Activated CD4-positive, alpha-beta memory T cell treated with anti-CD3 and anti-CD28 coated beads for 36 hours (primary cell): ENCODE measurements at places on chromosomes 7 and 10.

DNA sequence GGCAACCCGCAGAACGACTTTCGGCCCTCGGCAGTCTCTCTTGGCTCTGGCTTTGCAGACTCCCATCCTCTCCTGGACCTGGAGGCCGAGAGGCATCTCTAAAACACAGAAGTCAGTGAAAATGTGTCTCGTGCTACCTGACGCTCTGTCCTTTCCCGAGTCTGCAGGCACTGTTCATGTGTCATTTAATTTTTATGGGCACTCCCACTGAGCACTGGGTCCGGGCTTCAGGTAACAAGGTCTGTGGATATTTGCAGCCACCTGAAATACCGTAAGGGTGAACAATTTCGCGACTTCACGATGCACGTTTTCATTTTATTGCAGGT lies 96.8 kb downstream of the GLRX3 start:
- no peak for DNase-seq

DNA sequence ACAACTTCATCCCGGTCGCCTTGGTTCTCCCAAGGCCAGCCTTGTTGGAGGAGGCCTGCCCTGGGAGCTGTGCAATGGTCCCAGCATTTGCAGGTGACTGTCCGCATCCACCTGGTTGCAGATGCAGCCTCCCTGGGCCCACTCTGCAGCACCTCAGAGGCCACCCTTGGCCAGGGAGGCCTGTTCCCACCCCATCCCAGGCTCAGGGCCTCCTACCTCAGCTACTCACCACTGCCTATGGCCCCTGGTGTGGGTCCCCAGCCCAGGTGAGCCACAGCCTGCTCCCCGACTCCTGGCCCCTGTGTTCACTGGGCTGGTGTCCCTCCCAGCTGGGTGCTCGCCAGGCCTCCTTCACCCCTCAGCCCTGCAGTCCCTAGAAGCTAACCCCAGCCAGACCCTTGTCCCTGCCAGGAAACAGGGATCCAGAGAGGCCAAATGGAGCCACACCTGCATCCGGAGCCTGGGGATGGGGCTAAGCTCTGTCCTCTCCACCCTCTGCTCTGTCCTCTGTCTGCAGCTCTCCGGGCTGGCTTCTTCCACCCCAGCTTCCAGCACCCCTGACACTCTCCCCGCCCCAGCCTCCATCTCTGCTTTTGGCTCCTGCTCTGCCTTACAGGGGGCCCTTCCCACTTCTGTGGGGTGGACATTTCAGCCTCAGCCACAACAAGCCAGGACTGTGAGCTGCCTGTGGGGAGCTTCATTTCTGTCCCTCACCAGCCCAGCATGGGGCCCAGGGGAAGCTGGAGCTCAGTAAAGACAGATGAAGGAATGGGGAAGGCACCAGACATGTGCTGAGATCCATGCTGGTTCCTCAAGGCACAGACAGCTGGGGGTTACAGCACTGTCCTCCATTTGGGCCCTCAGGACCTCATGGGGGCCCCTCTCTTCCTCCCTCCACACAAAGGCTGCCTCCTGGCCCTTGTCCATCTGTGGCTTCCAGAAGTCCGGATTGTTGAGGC lies 35.6 kb upstream of the ANTXRL start:
- DNase-seq: no peak

DNA sequence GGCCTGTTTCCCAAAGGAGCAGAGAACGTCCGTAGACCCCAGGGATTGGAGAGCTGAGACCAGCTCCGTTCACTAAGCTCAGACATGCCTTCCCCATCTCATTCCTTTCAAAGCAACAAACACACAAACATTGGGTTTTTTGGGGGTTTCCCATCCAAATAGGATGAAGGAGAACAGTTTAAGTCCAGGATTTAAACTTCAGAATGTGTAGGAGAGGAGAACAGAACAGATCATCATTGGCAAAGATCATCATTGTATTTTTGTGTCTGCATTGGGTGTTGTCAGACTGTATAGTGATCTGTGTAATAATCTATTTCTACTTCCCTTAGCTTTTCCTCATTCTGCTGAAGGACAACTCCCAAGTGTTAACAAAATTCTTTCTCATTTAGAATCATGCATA lies 177.9 kb downstream of the FANK1 start:
- DNase-seq: no peak

DNA sequence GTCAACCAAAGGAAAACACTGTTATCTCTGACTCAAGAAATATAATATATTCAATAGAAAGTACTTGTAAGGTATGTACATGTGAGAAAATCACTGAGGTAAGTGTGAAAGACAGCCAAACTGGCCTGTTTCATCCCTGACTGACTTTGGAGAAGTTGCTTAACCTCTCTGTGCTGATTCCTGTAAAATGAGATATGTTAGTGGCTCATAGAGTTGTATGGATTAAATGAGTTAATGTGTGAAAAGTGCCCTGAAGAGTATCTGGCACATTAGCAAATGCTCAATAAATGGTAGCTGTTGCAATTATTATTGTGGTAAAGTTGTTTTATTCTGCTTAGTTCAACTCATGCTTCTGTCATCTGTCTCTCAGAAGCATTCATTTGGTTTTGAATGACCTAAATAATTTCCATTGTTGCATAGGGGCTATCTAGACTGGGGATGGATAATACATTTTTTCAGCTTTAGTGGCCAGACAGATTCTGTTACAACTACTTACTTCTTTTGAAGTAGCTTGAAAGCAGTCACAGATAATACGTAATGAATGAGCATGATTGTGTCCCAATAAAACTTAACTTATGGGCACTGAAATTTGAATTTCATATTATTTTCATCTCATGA lies 84.3 kb downstream of the SKAP2 start:
- DNase-seq: no peak

- DNase-seq: no peak
Observed at GRCh38 chr7:133712544-133712943, 414.6 kb upstream of the LRGUK start.

GRCh38 chr7:73611017-73611555 lies 13.2 kb downstream of the MLXIPL start:
- no peak for DNase-seq

DNA sequence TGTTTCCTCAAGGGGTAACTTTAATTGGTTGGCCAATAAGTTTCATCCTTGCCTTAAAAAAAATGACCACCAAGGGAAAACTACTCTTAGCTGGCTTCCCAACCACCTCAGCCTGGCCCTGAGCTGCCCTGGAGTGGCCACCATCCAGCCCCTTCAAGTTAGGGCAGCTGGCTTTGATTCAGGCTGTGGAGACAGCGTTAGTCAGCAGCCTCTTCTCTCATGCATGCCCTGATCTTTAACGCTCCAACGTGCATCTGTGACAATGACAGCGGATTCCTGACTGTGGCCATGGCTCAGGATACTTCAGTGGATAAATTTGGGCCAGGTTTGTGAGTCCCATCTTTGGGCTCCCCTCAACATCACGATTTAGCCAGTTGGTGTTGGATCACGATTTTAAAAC lies 111.6 kb downstream of the RBM20 start:
- DNase-seq: no peak

DNA sequence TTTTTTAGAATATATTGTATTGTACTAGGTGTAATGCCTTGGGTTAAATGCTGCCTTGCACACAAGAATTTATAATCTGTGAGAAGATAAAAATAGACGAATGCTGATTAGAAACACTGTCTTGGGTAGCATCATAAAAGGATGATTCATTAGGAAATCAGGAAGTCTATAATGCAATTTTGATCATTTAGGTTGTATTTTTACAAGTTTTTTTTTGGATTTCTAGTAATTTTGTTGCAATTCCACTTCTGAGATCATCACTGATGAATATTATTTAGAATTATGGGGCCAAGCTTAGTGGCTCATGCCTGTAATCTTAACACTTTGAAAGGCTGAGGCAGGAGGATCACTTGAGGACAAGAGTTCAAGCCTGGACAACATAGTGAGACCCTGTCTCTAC lies 29.6 kb downstream of the WBP1L start:
- DNase-seq: no peak

GRCh38 chr10:130647341-130647740 lies 511.1 kb downstream of the GLRX3 start:
- DNase-seq: no peak

- no peak for DNase-seq
Observed at GRCh38 chr7:19215412-19215811, 70.2 kb upstream of the FERD3L start.

DNA sequence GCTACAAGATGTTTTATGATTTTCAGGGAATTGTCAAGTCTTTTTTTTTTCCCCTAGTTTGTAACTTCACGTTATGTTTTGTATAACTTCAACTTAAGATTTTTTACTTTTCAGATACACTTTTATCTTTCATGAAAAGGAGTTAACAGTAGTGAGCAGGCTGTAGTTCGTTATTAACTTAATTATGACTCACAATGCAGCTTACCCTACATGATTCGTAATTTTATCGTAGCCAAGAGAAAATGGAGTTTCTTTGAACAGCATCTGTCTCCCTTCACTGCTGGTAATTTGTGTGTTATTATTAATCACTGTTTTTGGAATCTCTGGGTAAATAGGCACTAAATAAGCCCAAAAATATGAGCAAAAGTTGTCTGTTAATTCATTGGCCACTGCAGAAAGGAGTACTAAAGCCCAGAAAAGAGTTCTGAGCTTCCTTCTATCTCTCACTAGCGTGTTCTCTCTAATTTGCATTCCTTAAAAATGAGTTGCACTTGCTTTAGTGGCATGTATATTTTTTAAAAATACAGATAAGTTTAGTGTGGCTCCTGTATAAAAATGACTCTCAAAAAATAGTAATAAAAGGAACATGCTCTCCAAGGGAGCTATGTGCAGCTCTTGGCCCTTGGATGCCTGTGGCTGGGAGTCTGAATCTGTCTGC lies 36.1 kb downstream of the RALA start:
- no peak for DNase-seq

GRCh38 chr7:42756841-42757240 lies 155.0 kb downstream of the C7orf25 start:
- no peak for DNase-seq

DNA sequence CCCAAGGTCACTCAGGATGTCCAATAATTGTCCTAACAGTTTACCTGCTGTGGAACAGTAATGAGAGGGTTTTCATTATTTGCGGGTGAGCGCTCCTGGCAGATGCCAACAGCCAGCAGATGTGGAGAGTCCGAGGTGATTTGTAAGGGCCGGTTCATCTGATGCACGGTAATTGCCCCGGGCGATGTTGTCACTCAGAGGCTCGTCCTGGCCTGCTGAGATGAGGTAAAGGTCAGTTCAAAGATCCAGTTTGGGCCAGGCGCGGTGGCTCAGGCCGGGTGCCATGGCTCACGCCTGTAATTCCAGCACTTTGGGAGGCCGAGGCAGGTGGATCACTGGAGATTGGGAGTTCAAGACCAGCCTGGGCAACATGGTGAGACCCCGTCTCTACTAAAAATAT lies 16.9 kb downstream of the LHPP start:
- no peak for DNase-seq

DNA sequence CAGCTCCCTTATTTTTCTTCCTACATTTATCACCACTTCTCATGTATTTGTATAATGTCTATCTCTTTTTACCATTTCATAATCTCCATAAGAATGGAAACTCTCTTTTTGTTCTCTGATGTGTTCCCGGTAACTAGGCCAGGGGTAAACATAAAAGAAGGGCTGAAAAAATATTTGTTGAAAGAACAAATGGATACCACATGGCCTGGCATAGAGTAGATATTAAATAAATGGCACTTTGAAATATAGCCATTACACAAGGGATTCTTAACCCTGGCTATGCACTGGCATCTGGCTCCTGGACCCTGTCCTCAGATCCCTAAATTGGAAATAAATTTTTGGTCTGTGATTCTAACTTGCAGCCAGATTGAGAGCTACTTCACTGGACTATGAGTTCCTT lies 30.4 kb downstream of the ELAPOR2 start:
- DNase-seq: no peak

GRCh38 chr7:21984042-21984441 lies 38.3 kb upstream of the CDCA7L start:
- no peak for DNase-seq

GRCh38 chr7:134084488-134085144 lies 42.5 kb upstream of the LRGUK start:
- no peak for DNase-seq

- no peak for DNase-seq
Observed at GRCh38 chr10:30980951-30981616, 50.6 kb downstream of the ZNF438 start.

DNA sequence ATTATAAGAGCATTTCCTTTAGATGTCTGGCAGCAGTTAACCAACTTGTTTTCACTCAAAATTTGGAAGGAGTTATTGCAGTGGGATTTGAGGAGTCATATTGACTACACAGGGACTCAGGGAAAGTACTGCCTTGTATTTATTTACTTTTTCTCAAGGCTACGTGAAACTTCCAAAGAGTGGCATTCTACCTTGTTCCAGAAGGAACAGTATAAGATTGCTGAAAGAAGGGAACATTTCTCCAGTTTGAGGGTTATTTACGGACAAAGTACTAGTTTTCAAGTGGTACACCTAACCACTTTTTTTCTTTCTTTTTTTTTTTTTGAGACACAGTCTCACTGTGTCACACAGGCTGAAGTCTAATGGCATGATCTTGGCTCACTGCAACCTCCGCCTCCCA lies 5.1 kb downstream of the MORN4 start:
- no peak for DNase-seq

DNA sequence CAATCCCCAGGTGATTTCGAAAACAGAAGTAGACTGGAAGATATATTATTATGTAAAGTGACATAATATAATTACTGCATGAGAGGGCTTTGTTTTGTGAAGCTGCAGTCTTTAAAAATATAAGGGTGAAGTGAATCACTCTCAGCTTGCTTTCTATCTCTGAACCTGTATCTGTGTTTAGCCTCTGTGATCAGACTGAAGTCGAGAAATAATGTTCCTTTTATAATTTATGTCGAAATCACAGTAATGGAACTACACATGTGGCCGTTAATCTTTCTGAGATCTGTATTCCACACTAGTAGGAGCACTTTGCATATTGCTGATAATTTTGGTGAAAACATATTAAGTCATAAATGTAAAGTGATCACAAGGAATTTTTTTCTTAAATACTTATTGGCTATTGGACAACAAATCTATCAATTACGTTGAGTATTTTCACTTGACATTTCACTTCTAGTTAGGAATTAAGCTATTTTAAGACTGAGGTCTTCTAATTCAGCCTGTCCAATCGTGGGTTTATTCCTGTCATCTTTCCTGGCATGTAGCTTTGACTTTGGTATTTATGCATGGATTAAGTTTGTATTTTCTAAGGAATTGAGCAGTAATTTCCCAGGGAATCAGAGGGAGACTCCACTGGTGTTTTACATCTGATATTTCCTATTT lies 268.2 kb upstream of the POT1 start:
- no peak for DNase-seq

- no peak for DNase-seq
Observed at GRCh38 chr10:31186225-31187000, 132.6 kb upstream of the ZEB1 start.

GRCh38 chr10:7407368-7408290 lies 3.2 kb downstream of the SFMBT2 start:
- peak; percentile 60 for DNase-seq

DNA sequence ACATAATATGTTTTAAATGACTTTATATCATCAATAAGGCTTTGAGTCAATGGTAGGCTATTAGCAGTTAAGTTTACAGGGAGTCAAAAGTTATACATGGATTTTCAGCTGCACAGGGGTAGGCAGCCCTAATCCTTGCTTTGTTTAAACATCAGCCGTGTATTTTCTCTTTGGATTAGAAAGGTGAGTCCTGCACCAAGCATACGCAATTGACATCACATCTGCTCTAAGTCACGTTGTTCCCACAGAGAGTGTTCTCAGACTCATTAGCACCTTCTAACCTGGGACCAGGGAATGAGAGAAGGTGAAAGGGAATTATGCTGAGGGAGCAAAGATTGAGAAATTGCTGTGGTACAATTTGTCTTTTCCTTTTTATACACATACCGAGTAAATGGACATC lies 148.6 kb upstream of the ZNF804B start:
- DNase-seq: no peak
